ENCODE measurements at places on chromosomes 5 and 9. TPM values are rescaled to one million over a fixed set of nuclear protein-coding genes. Genes with fewer than 3 reads are reported as not detected.

The SLC6A7 gene
- total RNA-seq, result not detected

The MSH3 gene
- total RNA-seq, result 20.6 TPM

The SLC30A5 gene
- total RNA-seq, result 64.1 TPM

The ZFP62 gene
- total RNA-seq, result 28.8 TPM

The FBP1 gene
- total RNA-seq, result not detected

DNA sequence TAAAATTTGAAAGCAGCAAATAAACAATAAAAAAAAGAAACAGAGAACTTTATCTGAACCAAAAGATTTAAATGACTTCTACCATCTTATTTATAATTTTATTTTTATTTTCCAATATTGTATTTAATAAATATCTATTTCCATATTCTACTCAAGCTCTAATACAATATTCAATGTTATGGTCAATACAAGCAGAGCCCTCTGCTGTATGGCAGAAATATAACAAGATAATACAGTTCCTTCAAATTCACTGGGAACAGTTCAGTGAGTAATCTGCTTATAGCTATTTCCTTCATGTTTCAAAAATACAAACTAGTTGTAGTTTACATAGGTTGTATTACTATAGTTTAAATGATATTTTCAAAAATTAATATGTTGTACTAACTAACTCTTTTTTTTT, 332.7 kb downstream of the PRDM9 start:
- no peak for DNase-seq
- no peaks in the 10 kb centered on the region for H3K4me1 ChIP-seq

- no peaks in the 10 kb centered on the region for H3K27me3 ChIP-seq
- no peak overlapping the region for H3K27ac ChIP-seq
- no peaks in the 10 kb centered on the region for H3K36me3 ChIP-seq
- no peak overlapping the region for H3K4me3 ChIP-seq
- H3K4me1 ChIP-seq, result no peaks in the 10 kb centered on the region
- DNase-seq, result no peak
Measured at GRCh38 chr5:149406203-149406978, 27.3 kb upstream of the IL17B start.

DNA sequence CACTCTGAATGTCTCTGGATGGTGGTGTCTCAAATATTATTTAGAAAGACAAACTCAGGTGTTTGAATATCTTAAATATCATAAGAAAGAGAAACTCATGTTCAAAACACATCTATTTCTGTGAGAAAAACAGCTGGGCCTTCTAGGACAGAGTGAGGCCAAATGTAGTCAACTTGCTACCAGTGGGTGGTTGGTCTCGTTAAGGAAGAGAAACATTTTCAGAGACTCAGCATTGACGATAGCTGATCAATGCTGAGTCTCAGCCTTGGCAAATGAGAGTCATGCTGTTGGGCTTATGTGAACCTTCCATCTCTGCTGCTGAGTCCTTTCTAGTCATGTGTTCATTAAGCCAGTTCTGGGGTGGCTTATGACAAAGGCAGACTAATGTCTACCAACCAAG, 418.0 kb downstream of the CETN3 start:
- no peak for DNase-seq
- no peaks in the 10 kb centered on the region for H3K36me3 ChIP-seq
- H3K4me1 ChIP-seq, result no peaks in the 10 kb centered on the region
- H3K27ac ChIP-seq, result no peak overlapping the region
- no peak overlapping the region for H3K4me3 ChIP-seq

DNA sequence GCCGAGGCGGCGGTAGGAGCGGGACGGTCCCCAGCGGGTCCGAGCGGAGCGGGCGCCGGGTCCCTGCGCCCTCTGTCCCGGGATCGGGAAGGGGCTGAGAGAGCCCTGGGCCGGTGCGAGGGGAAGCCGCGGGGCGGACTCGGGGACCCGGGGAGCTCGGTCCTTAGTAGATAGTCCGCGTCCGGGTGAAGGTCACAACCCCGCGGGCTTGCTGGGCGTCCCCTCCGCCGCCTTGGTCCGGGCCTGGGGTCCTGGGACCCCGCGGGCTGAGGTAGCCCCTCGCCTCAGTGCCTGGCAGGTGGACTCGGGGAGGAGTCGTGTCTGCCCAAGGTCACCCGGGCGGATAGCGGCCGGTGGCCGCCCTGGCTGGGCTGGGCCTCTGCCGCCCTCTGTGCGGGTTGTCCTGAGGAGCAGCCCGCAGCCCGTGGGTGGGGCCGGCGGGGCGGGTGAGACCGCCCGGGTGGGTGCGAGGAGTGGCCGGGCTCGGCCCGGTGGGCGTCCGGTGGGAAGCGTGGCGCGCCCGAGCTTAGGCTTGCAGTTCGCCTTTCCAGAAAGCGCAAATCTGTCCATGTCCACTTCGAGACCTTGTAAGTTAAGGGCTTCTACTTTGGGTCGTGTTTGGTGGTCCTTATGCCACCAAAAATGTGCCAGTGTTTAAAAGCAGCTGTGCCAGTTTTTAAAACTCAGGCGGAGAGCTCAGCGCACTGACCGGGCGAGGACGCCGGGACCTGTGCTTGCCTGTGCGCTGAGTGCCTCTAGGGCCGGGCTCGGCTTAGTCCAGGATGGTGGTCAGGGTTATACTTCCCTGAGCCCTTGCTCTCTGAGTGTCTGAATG, 554 bp downstream of the SDHA start:
- H3K27me3 ChIP-seq, result no peaks in the 10 kb centered on the region
- peaks cover 42% of the 10 kb centered on the region for H3K36me3 ChIP-seq
- peaks cover 49% of the 10 kb centered on the region for H3K4me1 ChIP-seq
- DNase-seq, result peak; percentile 17

- H3K27me3 ChIP-seq, result no peaks in the 10 kb centered on the region
- DNase-seq, result no peak
- H3K27ac ChIP-seq, result no peak overlapping the region
- no peak overlapping the region for H3K4me3 ChIP-seq
- H3K36me3 ChIP-seq, result no peaks in the 10 kb centered on the region
Measured at GRCh38 chr5:6026766-6027406, 351.5 kb downstream of the MED10 start.

DNA sequence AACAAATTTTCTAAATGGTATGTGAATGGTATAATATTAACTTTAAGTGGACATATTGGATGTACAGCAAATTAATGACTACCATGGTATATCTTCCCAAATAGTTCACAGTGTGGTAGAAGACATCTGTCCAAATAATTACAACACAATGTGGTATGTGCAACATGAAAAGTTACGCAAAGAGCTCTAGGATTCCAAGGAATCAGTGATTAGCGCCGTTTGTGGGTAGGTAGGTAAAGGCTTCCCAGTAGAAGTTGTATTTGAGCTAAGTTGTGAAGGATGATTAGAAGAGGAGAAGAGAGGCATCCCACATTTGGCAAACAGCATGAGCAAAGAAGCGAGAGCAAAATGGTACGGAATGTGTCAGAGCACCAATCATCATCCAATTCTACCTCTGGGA, 14.3 kb upstream of the KLF9 start:
- DNase-seq, result no peak
- peaks cover 4% of the 10 kb centered on the region for H3K27me3 ChIP-seq
- no peak overlapping the region for H3K4me3 ChIP-seq
- H3K36me3 ChIP-seq, result no peaks in the 10 kb centered on the region
- no peaks in the 10 kb centered on the region for H3K4me1 ChIP-seq

DNA sequence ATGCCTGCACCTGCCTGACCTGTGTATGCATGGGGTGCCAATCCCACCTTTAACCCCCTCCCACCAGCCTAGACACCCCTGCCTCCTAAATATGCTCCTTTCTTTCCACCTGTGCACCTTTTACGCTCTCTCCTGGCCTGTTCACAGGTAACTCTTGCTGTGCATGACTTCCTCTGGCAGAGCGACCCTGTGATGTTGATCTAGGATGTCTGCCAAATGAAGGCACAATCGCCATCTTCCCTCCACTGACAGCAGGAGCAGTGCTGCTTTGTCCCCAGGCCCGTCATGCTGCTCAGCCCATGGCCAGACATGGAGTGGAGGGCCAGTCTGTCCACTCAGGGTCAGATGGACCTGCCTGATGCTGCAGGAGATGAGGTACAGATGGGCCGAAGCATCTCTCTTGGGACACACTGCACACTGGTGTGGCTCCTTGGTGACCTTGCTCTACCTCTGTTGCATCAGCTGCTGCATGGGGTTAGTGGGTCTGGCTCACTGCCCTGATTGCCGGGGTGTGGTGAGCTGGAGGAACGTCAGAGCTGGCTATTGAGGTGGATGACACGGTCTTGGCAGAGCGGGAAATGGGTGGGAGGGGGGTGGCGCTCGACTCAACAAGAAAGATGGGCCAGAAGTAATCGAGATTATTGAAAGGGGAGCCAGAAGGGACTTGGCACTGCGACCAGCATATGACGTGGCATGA, 101.7 kb upstream of the PITX1 start:
- DNase-seq, result no peak
- H3K4me3 ChIP-seq, result no peak overlapping the region
- no peaks in the 10 kb centered on the region for H3K27me3 ChIP-seq
- H3K4me1 ChIP-seq, result no peaks in the 10 kb centered on the region
- H3K36me3 ChIP-seq, result no peaks in the 10 kb centered on the region

Measured in activated T-helper 2 cell treated with anti-CD3 and anti-CD28 coated beads, Interferon-gamma antibody, Interleukin-2, Interleukin-4, amounts not matched to agents 10 μg/mL and 5 μg/mL and 100 μg/mL, durations not matched to agents 14 hours and 24 hours and 36 hours (primary cell).